Fibroblast of the aortic adventitia (primary cell): ENCODE measurements at places on chromosomes 5 and 9. TPM values are rescaled to one million over a fixed set of nuclear protein-coding genes. Genes with fewer than 3 reads are reported as not detected.

Gene ANKDD1B
- 0.45 and 3.8 TPM in 2 replicates for total RNA-seq

Gene SPINK7
- total RNA-seq, result 0.41 TPM in 1 of 2 replicates, not detected in the other

Gene DBH
- not detected in 2 replicates for total RNA-seq

Gene PRUNE2
- total RNA-seq, result 14.7 and 122 TPM in 2 replicates

Gene MAP1B
- 130 and 401 TPM in 2 replicates for total RNA-seq
